Cerebellum (tissue), 4 donors: ENCODE measurements at places on chromosomes 1 and 21. TPM values are rescaled to one million over a fixed set of nuclear protein-coding genes. Genes with fewer than 3 reads are reported as not detected.

The CR1L gene
- total RNA-seq: 0.73 TPM

The GBP7 gene
- total RNA-seq: not detected

The PKN2 gene
- total RNA-seq: 51.6 TPM

The C4BPA gene
- not detected for total RNA-seq

The COL11A1 gene
- 35.0 TPM for total RNA-seq

The ELAPOR1 gene
- 6.4 TPM for total RNA-seq

The HSF2BP gene
- total RNA-seq: 2.5 TPM

The USH2A gene
- total RNA-seq: 1.9 TPM

The MYCL gene
- 11.4 TPM for total RNA-seq

The S100A14 gene
- not detected for total RNA-seq

The TDRD5 gene
- 6.0 TPM for total RNA-seq

The MTF2 gene
- 86.9 TPM for total RNA-seq

The ALG14 gene
- total RNA-seq: 3.2 TPM

The PHF13 gene
- 9.5 TPM for total RNA-seq

The RNPEP gene
- total RNA-seq: 12.4 TPM

The OR2T10 gene
- total RNA-seq: not detected

The VWA1 gene
- total RNA-seq: 7.8 TPM

The FAM151A gene
- total RNA-seq: not detected
